ENCODE measurements at places on chromosomes 13 and 19. TPM values are rescaled to one million over a fixed set of nuclear protein-coding genes. Genes with fewer than 3 reads are reported as not detected.

The CEACAM4 gene
- not detected for total RNA-seq

The SOX1 gene
- not detected for total RNA-seq

The ZNF677 gene
- total RNA-seq: 37.9 TPM

The ALOX5AP gene
- total RNA-seq: not detected

The TNNT1 gene
- 4.3 TPM for total RNA-seq

The NDFIP2 gene
- total RNA-seq: 41.0 TPM

The SHFL gene
- 18.4 TPM for total RNA-seq

The MAN2B1 gene
- 16.8 TPM for total RNA-seq

The ZNF43 gene
- 9.8 TPM for total RNA-seq

The GRAMD1A gene
- total RNA-seq: 27.0 TPM

The TIMM50 gene
- total RNA-seq: 46.1 TPM

The MEF2B gene
- total RNA-seq: 0.27 TPM

The CALR3 gene
- total RNA-seq: not detected

The PPP5C gene
- 14.9 TPM for total RNA-seq

The CDC34 gene
- 65.8 TPM for total RNA-seq

The SIGLECL1 gene
- total RNA-seq: not detected

The ADM5 gene
- 0.63 TPM for total RNA-seq

Measured in fibroblast of the aortic adventitia (primary cell).